ENCODE measurements at places on chromosomes 3 and 15.

DNA sequence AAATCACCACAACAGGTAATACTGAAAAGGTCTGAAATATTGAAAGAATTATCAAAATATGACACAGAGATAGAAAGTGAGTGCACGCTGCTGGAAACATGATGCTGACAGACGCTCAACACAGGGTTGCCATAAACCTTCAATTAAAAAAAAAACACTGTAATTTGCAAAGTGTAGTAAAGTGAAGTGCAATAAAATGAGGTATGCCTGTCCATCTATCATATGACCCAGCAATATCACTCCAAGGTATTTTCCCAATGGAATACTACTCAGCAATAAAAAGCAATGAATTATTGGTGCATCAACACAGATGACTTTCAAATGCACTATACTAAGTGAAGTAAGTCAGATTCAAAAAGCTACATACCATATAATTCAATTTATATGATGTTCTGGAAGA, 47.6 kb upstream of the SLC12A8 start:
- no peak for DNase-seq

- DNase-seq, result no peak
Observed at GRCh38 chr3:118544458-118544857, 490.2 kb downstream of the IGSF11 start.

DNA sequence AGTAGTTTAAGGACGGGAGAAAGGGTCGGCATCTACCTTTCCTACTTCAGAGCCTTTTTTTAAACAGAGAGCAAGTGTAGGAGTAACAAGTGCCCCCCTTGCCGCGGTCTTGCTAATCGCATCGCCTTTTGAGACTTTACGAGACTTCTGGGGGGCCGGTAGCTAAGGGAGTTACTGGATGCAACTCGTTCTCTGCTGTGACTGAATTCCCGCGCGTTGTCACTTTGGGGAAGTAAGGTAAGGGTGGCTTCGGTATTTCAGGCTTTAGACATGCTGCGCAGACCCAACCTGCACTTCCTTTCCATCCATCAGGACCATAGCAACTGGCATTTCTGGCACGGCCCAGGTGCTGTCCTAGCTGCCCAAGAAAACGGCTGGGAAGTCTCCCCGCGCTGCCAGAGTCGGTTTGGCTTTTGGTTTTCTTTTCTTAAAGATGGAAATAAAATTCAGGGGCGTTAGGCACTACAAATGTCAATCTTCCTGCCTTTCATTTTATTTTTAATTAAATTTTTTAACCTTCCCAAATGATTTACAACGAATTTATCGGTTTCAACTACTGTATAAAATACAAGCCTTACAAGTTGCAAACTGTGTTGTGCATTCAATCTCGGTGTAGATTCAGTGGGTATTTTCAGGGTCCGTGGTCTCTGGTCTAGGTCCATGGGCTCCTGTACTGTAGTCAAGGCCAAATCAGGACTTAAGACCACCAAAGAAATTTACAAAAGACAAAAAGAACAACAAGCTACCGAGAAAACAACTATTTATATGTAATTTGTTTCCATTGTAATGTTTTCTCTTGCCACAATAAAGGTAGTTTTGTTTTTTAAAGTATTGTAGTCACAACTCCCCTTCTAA, 3.5 kb downstream of the MECOM start:
- DNase-seq, result no peak

GRCh38 chr3:54773271-54773670, 154.6 kb downstream of the LRTM1 start:
- no peak for DNase-seq

- DNase-seq, result no peak
Observed at GRCh38 chr3:187926620-187927019, 181.4 kb upstream of the BCL6 start.

DNA sequence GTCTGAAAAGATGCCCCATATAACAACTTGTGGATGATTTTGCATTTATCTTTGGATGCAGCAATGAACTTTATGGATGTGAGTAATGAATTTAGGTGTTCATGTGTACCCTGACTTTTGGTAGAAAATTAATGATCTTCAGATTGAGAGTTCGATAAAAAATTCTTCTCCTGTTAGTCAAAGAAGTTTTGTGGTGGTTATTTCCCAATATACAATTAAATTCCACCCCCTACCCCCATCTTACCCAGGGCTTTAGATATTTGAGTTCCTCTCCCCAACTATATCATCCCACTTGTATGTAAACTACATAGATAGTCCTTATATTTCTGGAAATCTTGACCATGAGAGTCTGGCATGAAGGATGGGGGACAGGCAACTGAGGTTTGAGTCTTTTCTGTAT, 126.1 kb upstream of the ALDH1A3 start:
- DNase-seq, result no peak

All from activated CD8-positive, alpha-beta memory T cell treated with anti-CD3 and anti-CD28 coated beads for 1 hour (primary cell).